ENCODE measurements at places on chromosomes 1 and 21. TPM values are rescaled to one million over a fixed set of nuclear protein-coding genes. Genes with fewer than 3 reads are reported as not detected.

GRCh38 chr1:31199949-31200348, 39.7 kb downstream of the NKAIN1 start:
- DNase-seq, result no peak
- no peaks in the 10 kb centered on the region for H3K27me3 ChIP-seq
- H3K36me3 ChIP-seq, result no peaks in the 10 kb centered on the region
- no peak overlapping the region for H3K4me3 ChIP-seq

- peak overlapping the region; percentile 94 for H3K27ac ChIP-seq
- H3K4me3 ChIP-seq, result no peak overlapping the region
- peaks cover 46% of the 10 kb centered on the region for H3K4me1 ChIP-seq
- peaks cover 6% of the 10 kb centered on the region for H3K36me3 ChIP-seq
These were observed 359.0 kb upstream of the PTBP2 start for GRCh38 chr1:96362623-96363022.

DNA sequence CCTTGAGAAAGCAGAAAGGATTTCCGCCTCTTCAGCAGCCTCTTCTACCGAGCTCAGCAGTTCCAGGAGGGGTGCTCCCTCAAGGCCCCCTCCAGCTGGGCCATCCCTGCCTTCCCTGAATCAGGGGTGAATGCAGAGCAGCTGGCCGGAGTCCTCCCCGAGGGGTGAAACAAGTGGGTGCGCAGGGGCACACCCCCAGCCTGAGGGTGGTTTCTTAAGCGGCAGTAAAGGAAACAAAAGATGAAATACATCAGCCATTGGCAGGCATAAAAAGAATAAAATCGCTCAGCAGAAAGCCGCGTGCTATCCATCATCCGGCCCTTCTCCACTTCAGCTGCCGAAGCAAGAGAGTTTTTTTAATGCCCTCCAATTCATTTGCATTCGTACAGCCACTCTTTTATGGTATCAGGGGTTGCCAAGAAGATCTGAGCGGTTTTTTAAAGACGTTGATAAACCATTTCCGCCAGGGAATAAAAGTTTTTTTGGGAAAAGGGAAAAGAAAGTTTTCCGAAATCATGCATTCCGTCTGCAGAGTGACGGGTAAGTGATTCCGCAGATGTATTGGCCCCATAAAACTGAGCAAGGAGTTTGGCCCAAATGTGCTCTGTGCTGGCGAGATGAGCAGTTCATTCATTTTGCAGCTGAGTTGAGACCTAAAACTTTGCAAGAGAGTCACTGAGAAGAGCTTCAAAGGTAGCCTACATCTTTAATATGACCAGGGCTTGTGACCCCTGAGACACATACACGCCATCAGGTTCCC, 73.7 kb upstream of the ZC3H12A start:
- no peaks in the 10 kb centered on the region for H3K36me3 ChIP-seq
- H3K27me3 ChIP-seq, result peaks cover 74% of the 10 kb centered on the region
- DNase-seq, result no peak
- H3K27ac ChIP-seq, result no peak overlapping the region
- no peaks in the 10 kb centered on the region for H3K4me1 ChIP-seq

- no peak overlapping the region for H3K4me3 ChIP-seq
- H3K27ac ChIP-seq, result no peak overlapping the region
- peaks cover 16% of the 10 kb centered on the region for H3K4me1 ChIP-seq
- H3K36me3 ChIP-seq, result no peaks in the 10 kb centered on the region
- H3K27me3 ChIP-seq, result no peaks in the 10 kb centered on the region
These were observed 44.0 kb downstream of the TBX15 start for GRCh38 chr1:118944133-118944532.

DNA sequence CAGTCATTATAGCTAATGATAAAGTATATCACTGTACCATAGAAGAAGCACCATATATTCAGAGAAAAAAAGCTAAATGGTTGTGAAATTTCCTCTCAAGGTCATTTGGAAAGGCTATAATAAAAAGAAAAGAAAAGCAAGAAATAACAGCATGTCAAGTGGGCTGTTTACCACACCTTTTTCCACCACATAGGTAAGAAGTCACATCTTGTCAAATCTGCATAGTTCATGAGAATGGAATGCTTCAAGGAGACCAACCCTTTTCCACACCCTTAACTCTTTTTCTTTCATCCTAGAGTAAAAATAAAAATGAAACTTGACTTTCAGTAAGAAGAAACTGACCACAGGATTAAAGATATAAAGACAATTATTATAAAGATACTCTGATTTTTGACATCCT, 91.2 kb downstream of the ATP6V1G3 start:
- DNase-seq, result peak; percentile 16
- peaks cover 51% of the 10 kb centered on the region for H3K4me1 ChIP-seq
- no peaks in the 10 kb centered on the region for H3K27me3 ChIP-seq
- H3K36me3 ChIP-seq, result peaks cover 10% of the 10 kb centered on the region
- peak overlapping the region; percentile 9 for H3K4me3 ChIP-seq

GRCh38 chr1:21821385-21822019, 9.4 kb downstream of the LDLRAD2 start:
- no peak overlapping the region for H3K4me3 ChIP-seq
- peaks cover 59% of the 10 kb centered on the region for H3K36me3 ChIP-seq
- no peak for DNase-seq
- no peak overlapping the region for H3K27ac ChIP-seq

GRCh38 chr21:29053656-29054055, 19.8 kb downstream of the CCT8 start:
- no peaks in the 10 kb centered on the region for H3K4me1 ChIP-seq
- H3K4me3 ChIP-seq, result no peak overlapping the region
- no peak for DNase-seq
- H3K36me3 ChIP-seq, result peaks cover 10% of the 10 kb centered on the region
- no peak overlapping the region for H3K27ac ChIP-seq

- peaks cover 89% of the 10 kb centered on the region for H3K27me3 ChIP-seq
- no peaks in the 10 kb centered on the region for H3K4me1 ChIP-seq
- no peak overlapping the region for H3K27ac ChIP-seq
- no peak for DNase-seq
These were observed 256.5 kb upstream of the TMEM51 start for GRCh38 chr1:14897080-14897449.

GRCh38 chr1:105072446-105072845, 1322.7 kb downstream of the AMY1C start:
- DNase-seq, result no peak
- H3K27ac ChIP-seq, result no peak overlapping the region
- H3K4me1 ChIP-seq, result no peaks in the 10 kb centered on the region
- no peaks in the 10 kb centered on the region for H3K36me3 ChIP-seq
- H3K27me3 ChIP-seq, result no peaks in the 10 kb centered on the region

DNA sequence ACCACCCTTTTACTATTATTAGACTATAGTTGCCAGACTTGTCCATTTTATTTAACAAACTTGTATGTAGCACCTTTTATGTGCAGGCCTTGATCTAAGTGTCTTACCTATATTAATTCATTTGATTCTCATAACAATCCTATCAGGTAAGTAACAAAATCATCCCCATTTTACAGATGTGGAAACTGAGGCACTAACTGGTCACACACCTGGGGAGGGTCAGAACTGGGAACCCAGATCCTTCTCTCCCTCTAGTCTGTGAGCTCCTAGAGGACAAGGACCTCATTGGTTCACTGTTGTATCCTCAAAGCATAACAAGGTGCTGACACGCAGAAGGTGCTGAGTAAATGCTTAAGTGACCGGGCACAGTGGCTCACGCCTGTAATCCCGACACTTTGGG, 14.9 kb downstream of the FBXO2 start:
- no peak overlapping the region for H3K27ac ChIP-seq
- no peak for DNase-seq
- peaks cover 73% of the 10 kb centered on the region for H3K27me3 ChIP-seq
- H3K4me3 ChIP-seq, result no peak overlapping the region
- H3K4me1 ChIP-seq, result no peaks in the 10 kb centered on the region
- H3K36me3 ChIP-seq, result no peaks in the 10 kb centered on the region

GRCh38 chr1:241600496-241600901, 39.7 kb downstream of the CHML start:
- H3K36me3 ChIP-seq, result no peaks in the 10 kb centered on the region
- H3K27me3 ChIP-seq, result no peaks in the 10 kb centered on the region
- no peak for DNase-seq
- no peak overlapping the region for H3K4me3 ChIP-seq

- H3K4me3 ChIP-seq, result peak overlapping the region; percentile 73
- H3K36me3 ChIP-seq, result peaks cover 40% of the 10 kb centered on the region
- H3K27ac ChIP-seq, result no peak overlapping the region
- peak; percentile 26 for DNase-seq
- no peaks in the 10 kb centered on the region for H3K4me1 ChIP-seq
These were observed 671 bp downstream of the KIF26B start for GRCh38 chr1:245155272-245156040.

DNA sequence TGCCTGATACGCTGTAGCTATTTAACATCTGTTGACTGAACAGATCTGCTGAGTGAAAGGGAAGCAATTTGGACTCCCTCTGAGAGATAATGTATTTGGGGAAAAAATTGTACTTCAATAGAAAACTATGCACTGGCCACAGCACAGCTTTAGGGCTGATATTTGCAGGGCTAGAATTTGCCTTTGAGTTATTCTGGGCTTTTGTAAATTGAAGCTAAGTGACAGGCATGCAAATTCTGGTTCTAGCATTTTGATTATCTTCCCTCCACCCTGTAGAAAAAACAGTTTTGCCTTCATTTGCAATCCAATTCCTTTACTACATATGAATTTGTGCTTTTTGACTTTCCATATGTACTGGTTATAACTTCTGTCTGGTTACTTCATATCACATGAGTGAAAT, 7.9 kb downstream of the KYAT3 start:
- DNase-seq, result no peak
- peak overlapping the region; percentile 89 for H3K27ac ChIP-seq
- H3K4me3 ChIP-seq, result peak overlapping the region; percentile 55
- no peaks in the 10 kb centered on the region for H3K27me3 ChIP-seq

DNA sequence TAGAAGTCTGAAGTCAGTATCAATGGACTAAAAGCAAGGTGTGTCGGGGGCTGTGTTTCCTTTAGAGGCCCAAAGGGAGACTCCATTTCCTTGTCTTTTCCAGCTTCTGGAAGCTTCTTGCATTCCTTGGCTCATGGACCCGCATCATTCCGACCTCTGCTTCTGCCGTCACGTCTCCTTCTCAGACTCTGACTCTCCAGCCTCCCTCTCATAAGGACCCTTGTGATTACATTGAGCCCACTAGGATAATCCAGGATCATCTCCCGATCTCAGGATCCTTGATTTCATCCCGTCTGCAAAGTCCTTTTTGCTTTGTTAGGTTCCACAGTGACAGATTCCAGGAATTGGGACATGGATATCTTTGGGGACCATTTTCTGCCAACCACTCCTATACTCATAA, 265.8 kb upstream of the CSF3R start:
- no peak overlapping the region for H3K4me3 ChIP-seq
- DNase-seq, result no peak
- H3K4me1 ChIP-seq, result no peaks in the 10 kb centered on the region
- H3K36me3 ChIP-seq, result no peaks in the 10 kb centered on the region
- H3K27me3 ChIP-seq, result peaks cover 49% of the 10 kb centered on the region
- H3K27ac ChIP-seq, result no peak overlapping the region

The S100A9 gene
- total RNA-seq, result 10.6 TPM

The SPOCD1 gene
- 8.4 TPM for total RNA-seq

The VTCN1 gene
- total RNA-seq, result 39.1 TPM

The UBASH3A gene
- not detected for total RNA-seq

The RIMKLA gene
- 1.3 TPM for total RNA-seq

The UBE2U gene
- not detected for total RNA-seq

The ZNF648 gene
- 0.17 TPM for total RNA-seq
